ENCODE measurements at places on chromosomes 2 and 18.

DNA sequence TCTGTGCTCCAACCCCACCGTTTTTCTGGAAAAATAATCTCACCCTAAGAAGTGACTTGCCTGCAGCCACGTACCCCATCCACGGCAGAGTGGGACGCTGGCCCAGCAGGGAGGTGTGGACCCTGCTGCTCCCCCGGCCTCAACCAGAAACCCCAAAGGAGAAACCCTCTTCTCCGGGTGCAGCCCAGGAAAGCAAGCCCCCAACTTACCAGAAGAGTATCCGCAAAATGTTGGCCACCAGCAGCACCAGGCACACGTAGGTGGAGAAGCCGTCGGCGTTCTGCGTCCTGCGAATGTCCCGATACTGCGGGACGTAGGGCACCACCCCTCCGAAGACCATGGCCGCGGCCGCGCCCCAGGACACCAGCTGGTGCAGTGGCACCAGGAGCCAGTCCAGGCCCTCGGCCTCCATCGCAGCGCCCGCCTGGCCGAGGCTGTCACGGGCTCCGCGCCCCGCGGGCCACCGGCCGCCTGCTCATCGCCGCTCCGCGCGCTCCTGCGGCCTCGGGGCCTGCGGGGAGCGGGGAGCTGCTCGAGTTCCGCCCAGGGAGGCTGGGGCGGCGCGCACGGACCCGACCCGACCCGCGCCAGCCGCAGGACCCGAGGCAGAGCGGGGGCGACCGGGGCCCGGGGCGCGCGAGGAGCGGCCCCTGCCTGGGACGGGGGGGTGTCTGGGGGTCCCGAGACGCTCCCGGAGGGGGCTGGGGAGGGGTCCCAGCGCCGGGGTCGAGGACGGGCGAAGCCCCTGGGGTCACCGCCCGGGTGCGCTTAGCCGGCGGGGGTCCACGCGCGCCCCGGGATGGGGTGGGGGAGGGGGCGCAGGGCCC is 725 bp downstream of the SLC66A2 start:
- no peak for DNase-seq

DNA sequence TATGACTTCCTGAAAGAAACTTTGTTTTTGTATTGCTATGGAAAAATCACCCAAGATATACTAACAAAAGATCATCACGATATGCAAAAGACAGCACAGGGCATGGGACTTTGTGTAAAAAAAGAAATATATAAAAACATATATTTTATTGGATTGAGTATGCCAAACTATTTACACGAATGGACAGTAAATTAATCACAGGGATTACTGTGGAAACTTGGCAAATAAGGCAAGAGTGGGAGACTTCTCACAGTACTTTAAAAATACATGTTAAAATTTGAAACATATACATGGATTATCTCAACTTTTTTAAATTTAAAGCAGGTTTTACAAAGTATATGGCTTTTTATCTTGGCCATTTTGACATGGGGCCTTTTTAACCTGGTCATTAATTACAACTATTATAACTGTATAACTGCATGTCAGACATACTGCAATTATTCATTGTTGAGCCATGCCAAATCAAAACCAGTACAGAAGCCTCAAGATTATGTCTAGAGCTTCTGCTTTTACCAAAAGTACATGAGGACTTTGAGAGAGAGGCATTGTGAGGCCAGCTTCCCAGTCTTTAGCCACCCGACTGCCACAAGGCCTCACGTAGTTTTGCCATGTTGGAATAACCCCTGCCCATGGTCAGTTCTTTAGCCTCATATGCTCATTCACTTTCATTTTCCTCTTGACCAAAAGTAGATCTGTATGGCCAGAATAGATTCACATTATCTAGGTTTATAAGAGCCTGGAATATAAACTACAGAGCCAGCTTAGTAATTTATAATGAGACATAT is 419.8 kb downstream of the SETBP1 start:
- DNase-seq = no peak

- no peak for DNase-seq
Measured at GRCh38 chr2:173720306-173720705, 244.9 kb downstream of the SP3 start.

DNA sequence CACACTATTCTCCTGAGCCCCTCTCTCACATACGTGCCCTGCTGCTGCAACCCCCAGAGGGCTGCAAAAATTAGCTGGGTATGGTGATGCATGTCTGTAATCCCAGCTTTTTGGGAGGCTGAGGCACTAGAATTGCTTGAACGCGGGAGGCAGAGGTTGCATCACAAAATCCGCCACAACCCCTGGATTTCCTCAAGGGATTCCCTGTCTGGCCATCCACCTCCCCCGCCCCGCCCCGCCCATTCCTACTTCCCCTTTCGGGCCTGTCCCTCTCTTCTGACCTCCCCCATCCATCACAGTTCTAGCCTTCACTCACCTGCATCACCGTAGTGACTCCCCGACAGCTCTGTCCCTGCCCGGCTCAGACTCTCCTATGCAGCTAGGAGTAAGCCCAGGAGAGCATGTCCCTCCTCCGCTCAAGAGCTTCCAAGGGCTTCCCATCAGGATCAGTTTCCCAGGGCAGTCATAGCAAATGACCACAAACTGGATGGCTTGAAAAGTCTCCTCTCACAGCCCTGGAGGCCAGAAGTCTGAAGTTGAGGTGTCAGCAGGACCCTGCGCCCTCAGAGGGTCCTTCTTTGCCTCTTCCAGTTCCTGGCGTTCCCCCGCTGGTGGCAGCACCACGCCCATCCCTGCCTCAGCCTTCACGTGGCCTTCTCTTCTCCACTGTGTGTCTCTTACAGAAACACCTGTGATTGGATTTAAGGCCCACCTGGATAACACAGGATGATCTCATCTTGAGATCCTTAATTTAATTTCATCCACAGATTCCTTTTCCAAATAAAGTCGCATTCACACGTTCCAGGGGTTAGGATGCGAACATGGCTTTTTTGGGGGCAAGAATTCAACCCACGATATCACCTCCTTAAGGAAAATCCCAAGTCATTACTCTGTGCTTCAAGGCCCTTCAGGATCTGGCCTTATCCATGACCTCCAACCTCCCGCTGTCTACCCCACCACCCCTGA is 58.5 kb downstream of the HS1BP3 start:
- no peak for DNase-seq

- DNase-seq = no peak
Measured at GRCh38 chr2:182705761-182706160, 10.3 kb upstream of the DNAJC10 start.

Measured in NCI-H446 (cell line).